ENCODE measurements at places on chromosomes 11 and 22.

GRCh38 chr11:15707194-15707593, 592.5 kb downstream of the INSC start:
- no peak for DNase-seq

GRCh38 chr22:38760477-38761201, 4.8 kb upstream of the SUN2 start:
- no peak for DNase-seq

DNA sequence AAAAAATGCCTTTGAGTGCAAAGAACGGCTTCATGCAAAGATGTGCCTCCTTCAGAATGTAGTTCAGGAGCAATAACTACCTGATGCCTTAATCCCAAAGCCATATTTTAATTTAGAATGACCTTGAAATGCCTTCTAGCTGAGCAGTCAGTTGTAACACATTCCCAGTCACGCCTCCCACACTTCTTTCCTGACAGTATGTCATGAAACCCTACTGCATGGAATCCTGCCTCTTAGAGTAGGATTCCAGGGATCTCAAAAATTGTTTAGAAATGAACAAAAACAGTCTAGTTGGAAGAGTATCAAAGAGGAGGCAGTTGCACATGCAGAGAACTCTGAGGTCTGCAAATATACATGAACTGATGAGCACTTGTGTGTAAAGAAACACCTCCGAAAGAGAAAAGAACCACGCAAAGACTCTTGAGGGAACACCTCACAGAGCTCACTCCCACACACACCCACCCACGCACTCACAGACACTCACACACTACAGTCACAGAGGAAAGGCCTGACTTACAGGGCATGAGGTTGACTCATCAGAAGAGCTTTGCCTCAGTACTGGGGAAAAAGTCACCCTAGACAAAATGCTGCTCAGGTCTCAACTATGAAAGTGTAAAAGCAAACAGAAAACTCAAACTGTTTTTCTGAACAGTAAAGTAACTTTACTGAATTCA, 77.4 kb downstream of the GGTLC2 start:
- DNase-seq: no peak

- no peak for DNase-seq
Measured at GRCh38 chr11:83403691-83404389, 117.7 kb upstream of the CCDC90B start.

DNA sequence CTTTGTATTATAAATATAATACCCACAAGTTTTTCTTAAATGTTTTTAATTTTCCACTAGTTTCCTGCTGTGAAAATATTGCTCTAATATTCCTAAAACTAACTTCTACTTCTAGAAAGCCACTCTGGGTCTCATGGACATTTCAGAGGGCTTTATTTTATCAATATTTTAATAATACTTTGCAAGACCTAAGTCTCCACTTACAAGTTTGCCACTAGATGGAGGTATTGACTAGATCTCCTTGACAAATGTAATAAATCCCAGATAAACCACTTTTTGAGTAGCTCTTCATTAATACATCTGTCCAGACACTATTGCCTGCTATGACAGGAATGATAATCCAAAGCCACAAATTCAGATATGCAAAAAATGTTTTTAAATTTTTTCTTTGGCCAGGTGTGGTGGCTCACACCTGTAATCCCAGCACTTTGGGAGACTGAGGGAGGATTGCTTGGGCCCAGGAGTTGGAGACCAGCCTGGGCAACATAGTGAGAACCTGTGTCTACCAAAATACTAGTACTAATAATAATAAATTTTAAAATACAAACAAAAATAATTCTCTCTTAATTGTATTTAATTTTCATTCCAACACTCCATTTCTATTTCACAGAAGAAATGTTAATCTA, 3.5 kb upstream of the ACAT1 start:
- DNase-seq: no peak

DNA sequence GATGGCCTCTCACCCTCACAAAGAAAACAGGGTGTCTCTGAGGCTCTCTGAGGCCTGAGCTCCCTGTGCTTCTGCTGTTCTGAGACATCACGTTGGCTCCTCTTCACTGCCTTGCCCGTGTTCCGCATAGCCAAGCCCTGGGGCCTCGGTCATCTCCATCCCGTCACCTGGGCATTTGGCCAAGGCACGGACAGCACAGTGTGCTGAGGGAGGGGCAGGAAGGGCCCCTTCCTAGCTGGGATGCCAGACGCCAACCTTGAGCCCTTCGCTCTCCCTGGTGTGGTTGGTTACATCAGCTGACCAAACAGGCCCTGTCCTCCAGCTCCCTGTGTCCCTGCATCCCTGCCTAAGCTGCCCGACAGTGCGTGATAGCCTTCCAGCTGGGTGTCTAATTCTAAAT, 25.9 kb downstream of the MOV10L1 start:
- DNase-seq: no peak

DNA sequence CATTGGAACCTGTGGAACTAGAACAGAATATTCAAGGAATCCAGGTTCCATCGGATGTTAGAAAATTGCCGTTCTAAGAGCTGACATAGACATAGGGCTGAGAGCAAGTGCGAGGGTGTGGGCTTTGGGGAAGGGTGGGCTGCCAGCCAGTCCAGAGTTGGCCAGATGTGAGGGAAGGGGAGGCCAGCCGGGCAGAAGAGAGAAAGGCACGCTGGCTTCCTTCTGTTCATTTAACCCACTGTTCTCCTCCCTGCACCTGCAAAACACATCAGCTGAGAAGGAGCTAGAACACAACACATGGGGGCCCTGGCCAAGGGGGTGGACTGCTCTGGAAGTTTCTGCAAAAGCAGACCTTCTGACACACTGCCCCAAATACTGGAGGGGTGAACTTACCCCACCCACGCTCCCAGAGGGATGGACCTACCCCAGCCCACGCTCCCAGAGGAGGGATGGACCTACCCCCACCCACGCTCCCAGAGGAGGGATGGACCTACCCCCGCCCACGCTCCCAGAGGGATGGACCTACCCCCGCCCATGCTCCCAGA, 98.0 kb downstream of the SHANK2 start:
- DNase-seq: no peak

DNA sequence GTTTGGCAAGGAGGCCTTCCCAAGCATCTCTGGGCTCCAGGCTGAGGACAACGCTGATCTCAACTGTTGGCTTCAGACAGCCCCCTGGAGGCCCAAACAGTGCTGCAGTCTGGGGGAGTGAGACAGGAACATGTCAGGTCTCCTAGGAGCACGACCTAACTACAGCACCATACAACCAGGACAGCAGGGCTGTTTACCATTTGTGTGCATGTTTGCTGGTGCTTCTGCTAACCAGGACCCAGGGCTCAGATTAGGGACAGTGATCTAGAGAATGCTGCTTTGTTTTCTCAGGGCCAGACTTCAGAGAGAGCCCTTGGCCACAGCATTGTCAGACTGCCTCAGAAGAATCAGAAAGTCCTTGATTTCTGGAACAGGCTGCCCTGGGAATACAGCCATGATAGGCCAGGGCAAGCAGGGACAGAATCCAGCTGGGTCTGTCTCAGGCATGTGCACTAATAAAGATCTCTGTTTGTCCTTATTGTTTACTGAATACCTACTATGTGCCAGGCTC, 126.5 kb downstream of the VPREB1 start:
- DNase-seq: no peak

DNA sequence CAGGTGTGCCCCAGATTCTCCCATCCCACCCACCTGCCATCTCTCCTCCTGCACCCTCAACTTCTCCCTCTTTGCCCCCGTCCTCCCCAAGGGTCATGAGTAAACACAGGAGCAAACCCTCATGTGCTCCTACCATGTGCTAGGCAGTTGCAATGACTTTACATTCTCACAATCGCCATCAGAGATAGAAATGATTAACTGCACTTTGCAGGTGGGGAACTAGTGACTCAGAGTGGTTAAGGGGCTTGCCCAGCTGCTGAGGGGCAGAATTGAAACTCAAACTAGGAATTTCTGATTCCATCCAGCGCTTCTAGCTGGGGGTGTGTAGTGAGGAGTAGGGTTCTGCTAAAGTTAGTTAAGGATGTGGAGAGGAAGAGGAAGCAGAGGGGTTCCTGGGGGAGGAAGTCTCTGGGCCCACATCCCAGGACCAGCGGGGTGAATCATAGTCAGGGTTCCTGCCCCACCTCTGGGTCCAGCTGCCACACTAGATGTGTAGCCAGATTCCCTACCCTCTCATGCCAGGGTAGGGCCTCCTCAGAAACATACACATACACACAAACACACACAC, 16.0 kb upstream of the PRG2 start:
- no peak for DNase-seq

DNA sequence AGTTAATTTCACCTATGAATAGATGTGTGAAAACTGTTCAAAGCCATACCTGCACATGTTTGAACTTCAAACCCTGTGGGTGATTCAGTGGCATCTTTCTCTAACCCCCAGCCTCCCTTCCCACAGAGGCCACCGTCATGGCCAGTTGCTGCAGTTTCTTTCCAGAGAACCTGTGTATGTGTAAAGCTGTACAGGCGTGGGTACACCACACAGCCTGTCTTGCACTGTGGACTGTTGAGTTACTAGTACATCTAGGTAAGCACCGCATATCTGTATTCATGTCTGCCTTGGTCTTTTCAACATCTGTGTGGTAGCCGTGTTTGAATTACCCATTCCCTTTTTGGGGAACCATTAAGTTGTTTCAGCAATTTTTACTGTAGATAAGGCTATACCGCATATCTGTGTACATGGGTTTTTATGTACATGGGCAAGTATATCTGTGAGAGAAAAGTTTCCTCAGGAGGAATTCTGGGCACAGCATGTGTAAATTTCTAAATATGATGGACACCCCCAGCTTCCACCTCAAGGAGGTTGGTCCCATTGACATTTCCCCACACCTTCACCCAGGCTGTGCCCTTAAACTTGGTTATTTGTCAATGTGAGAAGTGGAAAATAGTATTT, 13.9 kb downstream of the NEAT1 start:
- DNase-seq: no peak

- no peak for DNase-seq
Measured at GRCh38 chr11:94806419-94806818, 38.3 kb downstream of the AMOTL1 start.

GRCh38 chr11:73999581-74000306, 9.1 kb downstream of the UCP3 start:
- DNase-seq: no peak

- no peak for DNase-seq
Measured at GRCh38 chr11:107043242-107044006, 25.1 kb upstream of the GUCY1A2 start.

DNA sequence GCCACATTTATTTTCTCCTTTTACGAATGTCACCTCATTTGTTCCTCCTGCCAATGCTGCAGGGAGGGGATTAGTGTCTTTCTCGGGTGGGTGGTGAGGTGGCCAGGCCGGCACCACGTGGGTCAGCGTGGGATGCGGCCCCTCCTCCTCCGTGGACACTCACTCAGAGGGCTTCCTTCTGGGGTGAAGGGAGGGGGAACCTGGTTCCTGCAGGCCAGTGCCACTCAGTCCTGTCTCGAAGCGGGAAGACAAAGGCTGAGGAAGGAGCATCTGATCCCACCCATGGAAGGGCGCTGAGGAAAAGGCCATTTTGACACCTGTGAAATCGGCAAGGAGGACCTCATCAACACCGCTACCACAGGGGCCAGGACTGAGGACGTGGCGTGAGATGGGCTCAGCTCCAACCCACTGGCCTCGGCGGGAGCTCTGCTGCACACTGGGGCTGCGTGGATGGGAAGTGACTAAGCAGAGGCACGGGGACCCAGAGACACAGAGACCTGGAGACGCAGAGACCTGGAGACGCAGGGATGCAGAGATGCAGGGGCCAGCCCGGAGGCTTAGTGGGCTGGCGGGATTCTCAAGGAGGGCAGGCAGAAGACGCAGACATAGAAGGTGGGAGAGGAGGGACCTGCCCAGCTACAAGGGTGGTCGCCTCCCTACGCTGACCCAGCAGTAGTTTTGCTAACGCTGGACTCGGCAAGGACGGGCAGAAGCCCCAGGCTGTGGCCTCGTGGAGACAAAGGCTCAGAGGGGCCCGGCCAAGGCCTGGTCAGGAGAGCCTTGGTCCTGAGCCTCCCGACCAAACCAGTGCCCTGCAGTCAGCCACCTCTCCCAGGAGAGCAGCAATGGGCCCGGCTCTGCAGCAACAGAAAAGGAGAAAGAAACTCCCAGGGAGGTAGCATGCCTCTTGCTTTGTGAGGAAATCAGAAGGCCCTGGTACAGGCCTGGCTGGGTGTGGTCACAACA, 1071.2 kb downstream of the BRD1 start:
- no peak for DNase-seq

GRCh38 chr11:121451986-121452608, at the start of gene SORL1:
Gene SORL1, plus strand, starts transcription at chr11:121452314. Its CDS starts 18 bp downstream, at chr11:121452332.
- DNase-seq: peak; percentile 63

DNA sequence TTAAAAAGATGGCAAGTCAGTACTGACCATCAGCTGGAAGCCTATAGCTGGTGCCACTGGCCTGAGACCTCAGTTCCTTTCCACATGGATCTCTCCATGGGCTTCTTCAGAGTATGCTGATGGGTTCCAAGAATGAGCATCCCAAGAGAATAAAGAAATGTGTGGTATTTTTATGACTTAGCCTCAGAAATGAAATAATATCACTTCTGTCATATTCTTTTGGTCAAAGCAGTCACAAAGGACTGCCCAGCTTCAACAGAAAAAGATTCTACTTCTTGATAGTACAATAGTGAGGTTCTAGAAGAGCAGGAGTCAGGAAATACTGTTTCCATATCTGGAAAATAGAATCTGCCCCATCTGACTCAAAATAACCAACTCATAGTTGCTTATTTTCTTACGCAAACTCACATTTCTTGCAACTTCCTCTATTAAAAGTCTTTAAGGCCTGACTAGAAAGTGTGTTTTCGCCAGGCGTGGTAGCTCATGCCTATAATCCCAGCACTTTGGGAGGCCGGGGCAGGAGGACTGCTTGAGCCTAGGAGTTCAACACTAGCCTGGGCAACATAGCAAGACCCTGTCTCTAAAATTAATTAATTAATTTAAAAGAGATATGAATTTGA, 116.9 kb downstream of the SIK3 start:
- no peak for DNase-seq

DNA sequence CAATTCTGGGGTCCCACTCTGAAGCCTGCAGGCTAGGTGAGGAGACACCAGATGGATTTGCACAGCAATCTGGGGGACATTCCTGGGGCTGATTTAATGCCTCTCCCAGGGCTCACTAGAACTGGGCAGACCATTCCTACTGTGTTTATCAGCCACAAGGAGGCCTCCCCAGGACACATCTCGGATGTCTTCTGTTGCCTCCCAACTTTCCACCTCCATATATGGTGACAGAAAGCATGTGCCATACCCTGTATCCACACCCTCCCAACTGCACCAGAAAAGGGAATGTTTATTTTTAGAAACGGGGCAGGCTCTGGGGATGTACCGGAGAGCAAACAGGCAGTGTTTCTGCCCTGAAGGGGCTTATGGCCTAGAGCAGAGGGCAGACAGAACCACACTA, 181.8 kb downstream of the CSNK2A3 start:
- no peak for DNase-seq

- DNase-seq: no peak
Measured at GRCh38 chr22:32144496-32145274, 14.4 kb downstream of the C22orf42 start.

GRCh38 chr22:18157714-18158028, 7.7 kb downstream of the USP18 start:
- no peak for DNase-seq

Data from activated CD8-positive, alpha-beta memory T cell treated with anti-CD3 and anti-CD28 coated beads for 1 hour (primary cell).